Stimulated activated CD8-positive, alpha-beta memory T cell treated with anti-CD3 and anti-CD28 coated beads, Interleukin-7, amount 100 ng/mL, for 1 hour (primary cell): ENCODE measurements at places on chromosomes 4 and X.

- no peak for DNase-seq
Observed at GRCh38 chr4:126735294-126736132, 897.2 kb upstream of the INTU start.

- no peak for DNase-seq
Observed at GRCh38 chr4:115233600-115233999, 120.2 kb upstream of the NDST4 start.

DNA sequence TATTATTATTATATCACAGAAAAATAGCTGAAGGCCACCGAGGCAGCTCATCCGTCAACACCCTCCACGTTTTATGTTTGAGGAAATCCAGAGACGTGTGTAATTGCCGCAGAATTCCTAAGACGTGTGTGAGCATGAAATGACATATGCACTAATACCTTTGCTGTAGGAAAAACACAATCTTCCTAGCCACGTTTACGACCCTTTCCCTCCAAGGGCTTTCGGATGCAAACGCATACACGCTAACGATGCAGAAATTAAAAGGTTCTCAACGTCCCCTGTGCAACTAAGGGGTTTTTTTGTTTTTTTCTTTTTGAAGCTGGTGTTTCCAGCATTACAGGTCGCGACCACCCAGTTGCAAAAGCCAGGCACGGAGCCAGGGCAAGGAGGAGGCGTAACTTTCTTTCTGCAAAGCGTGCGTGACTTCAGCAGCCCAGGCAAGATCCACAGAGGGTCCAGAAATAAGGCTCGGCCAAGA, 33.8 kb downstream of the CRLF2 start:
- no peak for DNase-seq

DNA sequence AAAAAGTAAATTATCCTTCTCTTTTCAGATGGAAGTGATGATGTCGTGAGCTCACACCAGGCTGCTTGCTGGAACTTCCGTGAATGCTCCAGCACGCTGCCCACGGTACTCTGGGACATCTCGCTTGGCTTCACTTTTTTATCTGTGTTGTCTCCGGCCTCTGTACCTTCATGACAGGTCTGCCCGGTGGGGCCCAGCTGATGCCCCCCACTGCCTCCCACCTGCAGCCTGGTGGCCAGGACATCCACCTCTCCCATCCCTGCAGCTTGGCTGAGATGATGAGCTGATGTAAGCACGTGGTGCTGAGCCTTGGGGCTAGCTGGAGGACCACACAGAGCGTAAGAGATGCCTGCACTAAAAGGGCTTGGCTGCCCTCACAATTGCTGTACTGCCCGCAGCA, 59.0 kb upstream of the HELT start:
- no peak for DNase-seq

DNA sequence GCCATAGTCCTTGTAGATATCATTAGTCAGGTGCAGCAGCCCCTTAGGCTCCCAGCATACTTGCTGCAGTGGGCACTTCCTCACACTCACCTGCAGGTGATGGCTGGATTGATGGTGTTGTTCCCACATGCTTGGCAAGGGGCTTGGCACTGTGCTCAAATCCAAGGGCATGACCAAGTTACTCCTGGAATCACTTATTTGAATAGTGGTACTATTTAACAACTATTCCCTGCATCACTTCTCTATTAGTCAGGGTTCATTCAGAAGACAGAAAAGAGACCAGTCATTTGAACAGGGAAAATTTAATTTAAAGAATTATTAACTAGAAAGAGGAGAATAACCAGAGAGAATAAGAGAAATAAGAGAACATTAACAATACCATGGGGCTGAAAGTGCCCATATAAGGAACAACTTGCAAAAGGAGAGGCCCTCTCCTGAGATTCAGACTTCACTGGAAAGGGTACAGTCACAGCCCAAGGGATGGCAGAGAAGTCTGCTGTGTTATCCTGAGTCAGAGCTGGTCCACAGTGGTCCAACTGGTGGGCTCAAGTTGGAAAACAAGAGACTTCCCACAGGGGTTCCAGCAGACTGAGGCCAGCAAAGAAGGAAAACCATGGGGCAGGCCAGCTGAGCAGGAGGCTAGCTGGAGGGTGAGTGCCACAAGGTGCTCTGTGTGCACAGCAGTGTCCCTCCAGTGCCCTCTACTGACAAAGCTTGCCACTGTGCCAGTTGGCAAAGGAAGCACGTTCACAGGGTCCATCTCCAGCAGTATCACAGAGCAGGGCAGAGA, 9.8 kb downstream of the SPP1 start:
- DNase-seq = no peak

DNA sequence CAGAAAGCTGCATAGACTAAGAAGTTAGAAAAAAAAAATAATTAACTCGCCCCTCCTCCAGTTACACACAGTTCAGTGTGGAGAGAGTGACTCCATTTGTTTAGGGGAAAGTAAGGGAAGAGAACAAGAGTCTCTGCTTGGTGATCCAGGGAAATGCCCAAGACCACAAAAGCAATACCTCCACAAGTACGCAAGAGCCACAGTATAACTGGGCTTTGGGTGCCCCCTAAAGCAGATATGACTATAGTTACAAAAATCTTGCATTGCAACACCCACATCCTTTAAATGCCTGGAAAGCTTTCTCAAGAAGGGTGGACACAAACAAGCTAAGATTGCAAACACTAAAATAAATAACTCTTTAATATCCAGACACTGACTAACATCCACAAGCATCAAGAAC, 164.2 kb upstream of the NRK start:
- DNase-seq = no peak

DNA sequence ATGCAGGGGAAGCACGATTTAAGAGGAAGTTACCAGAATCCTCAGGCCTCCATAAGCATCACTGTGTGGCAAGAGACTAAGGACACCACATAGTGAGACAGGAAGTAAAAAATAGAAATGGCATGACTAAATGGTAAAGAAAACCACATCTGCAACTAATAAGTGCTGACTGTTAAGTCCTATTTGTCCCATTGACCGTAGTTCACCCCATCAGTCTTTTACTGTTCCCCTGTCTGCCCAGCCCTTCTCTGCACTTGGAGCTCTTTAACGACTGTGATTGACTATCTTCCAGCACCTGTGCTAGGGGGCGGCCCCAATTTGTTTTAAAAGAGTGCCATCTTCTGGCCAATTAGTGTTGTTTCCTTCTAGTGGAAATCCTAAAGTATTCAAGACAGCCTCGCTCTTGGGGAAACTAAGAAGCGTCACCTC, 94.2 kb downstream of the MAOA start:
- no peak for DNase-seq

- no peak for DNase-seq
Observed at GRCh38 chrX:37820646-37821045, 26.7 kb downstream of the DYNLT3 start.

- DNase-seq = no peak
Observed at GRCh38 chr4:5889002-5889696, 3.7 kb downstream of the CRMP1 start.

DNA sequence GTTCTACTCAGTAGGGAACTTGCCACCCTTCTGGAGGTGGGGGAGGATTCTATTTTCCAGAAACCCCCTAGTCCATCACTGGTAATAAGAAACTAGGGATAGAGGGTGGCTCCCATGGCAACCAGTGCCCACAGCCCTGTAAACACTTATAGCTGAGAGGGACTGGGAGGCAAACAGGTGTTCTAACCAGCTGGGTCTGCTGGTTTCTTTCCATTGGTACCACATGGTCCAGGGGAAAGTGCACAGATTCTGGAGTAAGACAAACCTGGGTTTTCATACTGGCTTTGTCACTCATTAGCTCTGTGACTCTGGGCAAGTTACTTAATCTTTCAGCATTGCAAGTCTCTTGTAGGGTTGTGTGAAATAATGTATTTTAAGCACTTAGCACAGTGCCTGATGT, 26.9 kb downstream of the IGSF1 start:
- DNase-seq = no peak

- no peak for DNase-seq
Observed at GRCh38 chr4:185192059-185192458, 11.7 kb downstream of the CFAP97 start.

DNA sequence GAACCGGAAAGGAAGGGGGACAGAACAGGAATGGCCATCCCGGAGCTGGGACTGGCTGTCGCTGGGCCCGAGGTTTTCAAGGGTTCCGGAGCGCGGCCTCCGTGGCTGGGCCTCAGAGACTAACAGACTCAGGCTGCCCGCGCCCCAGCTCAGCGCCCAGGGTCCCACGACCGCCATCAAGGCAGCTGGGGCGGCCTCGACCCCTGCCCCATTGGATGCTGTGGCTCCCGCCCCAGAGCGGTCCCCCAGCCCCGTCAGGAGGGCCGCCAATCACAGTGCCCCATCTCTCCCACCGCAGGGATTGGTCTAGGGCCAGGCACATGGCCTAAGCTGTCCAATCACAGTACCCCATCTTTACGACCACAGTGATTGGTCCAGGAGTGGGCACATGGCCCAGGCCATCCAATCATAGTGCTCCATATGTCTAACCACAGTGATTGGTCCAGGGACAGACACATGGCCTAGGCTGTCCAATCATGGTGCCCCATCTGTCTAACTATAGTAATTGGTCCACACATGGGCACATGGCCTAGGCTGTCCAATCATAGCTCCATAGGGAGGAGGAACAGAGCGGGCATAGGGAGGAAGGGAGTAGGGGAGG, 105.3 kb upstream of the NKX1-1 start:
- DNase-seq = no peak

- no peak for DNase-seq
Observed at GRCh38 chr4:89023140-89023539, 33.8 kb downstream of the FAM13A start.

- DNase-seq = no peak
Observed at GRCh38 chrX:31058284-31058683, 13.6 kb downstream of the FTHL17 start.

DNA sequence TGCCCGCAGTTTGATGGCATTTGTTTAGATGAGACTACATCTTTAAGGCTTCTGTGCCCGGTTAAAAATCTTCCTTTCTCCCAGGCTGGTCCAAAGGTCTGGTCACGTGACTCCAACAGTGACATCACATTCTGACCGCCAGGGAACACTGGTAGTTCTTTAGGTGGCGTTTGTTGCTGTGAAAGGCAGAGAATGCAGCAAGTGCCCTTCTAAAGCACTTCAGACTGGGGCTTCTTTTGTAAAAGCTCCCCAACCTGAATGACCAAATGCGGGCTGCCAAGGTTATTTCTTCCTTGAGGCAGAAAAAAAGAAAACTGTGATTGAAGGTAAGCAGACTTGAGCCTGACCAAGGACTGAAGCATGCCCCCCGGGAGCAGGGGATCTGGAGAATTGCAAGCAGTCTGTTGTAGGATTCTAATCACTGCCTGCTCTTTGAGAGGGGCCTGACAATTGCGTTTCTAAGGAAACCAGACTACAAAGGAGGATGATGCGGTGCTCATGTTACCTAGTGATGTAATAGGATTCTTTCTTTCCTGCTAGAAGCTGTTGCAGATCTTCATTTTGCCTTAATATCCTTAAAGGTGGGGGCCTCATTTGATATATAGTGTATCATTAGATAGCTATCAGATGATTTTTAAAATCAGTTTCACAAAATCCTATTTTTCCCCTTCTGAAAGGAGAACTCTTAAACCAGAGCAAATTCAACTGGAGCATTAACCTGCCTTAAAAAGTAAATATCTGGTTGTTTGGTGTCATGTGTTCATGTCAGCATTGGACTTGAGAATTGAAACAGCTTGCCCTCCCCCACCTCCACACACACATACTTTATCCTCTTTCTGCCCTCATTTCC, 133.1 kb downstream of the AKAP4 start:
- DNase-seq = no peak

- DNase-seq = no peak
Observed at GRCh38 chr4:150215601-150216000, 137.4 kb downstream of the DCLK2 start.

- DNase-seq = no peak
Observed at GRCh38 chr4:70623323-70623722, 5.2 kb upstream of the ENAM start.

GRCh38 chr4:65698631-65699030, 28.3 kb upstream of the EPHA5 start:
- DNase-seq = no peak

DNA sequence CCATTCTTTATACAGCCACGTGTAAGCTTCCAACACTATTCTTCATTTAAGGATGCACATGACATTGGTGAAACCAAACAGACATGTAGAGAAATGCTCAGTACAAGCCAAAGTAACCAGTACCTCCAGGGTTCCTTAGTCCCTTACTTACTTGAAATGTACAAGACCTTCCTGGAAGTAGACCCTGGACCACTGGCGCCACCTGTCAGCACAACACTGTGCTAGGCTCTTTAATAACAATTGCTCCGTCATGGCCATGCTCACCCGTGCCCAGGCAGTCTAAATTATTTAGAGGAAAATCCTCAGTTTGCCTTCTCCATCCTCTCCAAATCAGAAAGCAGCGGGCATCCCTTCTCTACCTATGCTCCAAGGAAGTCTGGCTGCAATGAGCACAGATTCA, 52.7 kb downstream of the ADGRA3 start:
- DNase-seq = no peak

GRCh38 chrX:125710403-125711062, 390.9 kb downstream of the TEX13C start:
- DNase-seq = no peak

DNA sequence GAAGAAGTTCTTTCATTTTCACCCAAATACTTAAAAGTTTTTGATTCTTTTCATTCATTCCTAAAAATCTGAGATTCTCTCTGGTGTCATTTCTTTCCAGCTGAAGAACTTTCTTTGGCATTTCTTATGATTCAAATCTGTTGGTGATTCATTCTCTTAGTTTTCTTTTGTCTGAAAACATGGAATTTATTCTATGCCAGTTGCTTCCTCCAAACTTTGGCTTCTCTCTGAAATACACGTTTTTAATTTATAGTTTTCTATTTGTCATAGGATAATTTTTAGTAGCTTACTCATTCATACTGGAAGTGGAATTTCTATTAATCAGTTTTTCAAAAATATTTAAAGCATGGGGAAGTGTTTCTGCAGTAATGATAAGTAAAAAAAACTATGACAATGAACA, 1012.0 kb downstream of the RPA4 start:
- DNase-seq = no peak

DNA sequence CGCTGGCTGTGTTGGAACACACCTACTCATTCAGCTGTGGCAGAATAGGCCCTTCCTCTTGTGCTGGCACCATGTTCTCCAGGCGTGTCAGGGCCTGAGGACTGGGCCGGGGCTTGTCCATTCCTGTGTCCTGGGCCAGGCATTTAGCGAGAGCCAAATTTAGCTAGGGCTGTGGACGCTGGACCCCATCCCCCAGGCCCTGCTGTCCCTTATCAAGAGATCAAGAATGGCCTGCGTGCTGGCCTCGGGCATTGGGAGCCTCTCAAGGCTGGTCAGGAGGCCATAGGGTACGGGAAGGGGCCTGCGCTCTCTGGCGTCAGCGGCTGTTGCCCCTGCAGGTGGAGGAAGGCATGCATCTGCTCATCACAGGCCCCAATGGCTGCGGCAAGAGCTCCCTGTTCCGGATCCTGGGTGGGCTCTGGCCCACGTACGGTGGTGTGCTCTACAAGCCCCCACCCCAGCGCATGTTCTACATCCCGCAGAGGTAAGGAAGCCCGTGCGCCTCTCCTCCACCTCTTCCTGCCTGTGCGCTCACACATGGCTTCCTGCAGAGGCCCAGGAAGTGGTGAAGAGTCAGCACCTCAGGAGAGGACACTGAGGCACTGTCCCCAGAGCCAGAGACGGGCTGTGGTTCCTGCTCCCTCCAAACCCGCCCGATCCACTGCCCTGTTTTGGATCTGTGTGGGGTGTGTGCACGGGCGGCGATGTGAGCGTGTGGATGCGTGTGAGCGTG, 15.3 kb downstream of the ABCD1 start:
- DNase-seq = no peak

GRCh38 chr4:62927574-62927973, 1481.7 kb downstream of the TECRL start:
- no peak for DNase-seq

GRCh38 chr4:52358366-52358765, 300.7 kb downstream of the USP46 start:
- no peak for DNase-seq
